Glomerular endothelial cell (primary cell): ENCODE measurements at places on chromosomes 4 and X. TPM values are rescaled to one million over a fixed set of nuclear protein-coding genes. Genes with fewer than 3 reads are reported as not detected.

GRCh38 chr4:156913234-156913633, 58.4 kb downstream of the PDGFC start:
- no peak for DNase-seq

- no peak for DNase-seq
Measured at GRCh38 chr4:184644553-184645307, 4.5 kb downstream of the CASP3 start.

DNA sequence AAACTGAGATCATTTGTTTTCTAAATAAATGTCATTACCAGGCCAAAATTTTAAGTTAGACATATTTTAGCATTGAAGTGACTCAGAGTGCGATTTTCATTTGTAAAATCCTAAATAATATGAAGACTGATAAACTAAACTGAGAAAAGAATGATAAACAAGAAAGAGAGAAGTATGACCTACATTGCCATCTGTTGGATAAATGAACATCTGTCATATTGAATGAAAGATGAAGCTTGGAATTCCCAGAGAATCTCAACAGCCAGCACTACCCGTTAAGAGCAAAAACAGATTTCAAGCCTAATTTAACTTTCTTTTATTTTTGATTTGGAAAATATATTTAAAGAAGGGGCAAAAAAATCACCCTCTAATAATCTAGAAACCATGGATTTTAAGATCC, 591.0 kb upstream of the ATOH1 start:
- DNase-seq: no peak

DNA sequence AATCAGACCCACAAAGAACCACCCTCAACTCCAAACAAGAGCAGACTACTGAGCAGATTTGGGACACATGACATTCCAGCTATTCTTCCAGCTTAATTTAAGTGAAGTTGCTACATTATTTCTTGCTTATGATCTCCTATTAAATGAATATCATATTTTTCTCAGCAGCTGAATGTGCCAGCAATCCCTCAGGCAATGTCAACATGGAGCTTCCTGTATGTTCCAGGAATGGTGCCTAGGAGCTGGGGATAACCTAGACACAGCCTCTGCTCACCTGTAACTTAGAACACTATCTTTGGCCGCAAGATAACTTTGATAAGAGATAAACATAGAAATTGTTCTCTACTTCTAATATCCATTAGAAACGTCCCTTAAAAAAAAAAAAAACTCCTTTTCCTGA, 274.4 kb upstream of the RASGEF1B start:
- no peak for DNase-seq

Gene SLITRK4
- total RNA-seq: 3.4 and 4.3 TPM in 2 replicates

DNA sequence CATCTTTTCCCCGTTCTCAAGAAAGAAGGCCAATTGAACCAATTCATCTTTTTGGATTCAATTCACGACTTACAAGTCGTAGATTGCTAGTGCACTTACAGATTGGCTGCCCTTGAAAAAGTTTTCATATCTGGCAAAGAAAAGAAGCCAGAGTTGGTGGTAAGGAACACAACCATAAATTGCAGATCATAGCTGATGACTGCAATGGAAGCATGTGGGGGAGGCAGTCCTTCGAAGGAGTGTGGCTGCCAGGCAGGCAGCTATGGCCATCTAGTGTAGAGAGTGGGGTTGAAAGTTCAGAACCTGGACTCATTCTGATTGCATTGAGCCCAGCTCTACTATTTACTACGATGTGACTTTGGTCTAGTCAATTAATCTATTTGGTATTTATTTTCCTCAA, 4.5 kb downstream of the GPM6A start:
- no peak for DNase-seq

DNA sequence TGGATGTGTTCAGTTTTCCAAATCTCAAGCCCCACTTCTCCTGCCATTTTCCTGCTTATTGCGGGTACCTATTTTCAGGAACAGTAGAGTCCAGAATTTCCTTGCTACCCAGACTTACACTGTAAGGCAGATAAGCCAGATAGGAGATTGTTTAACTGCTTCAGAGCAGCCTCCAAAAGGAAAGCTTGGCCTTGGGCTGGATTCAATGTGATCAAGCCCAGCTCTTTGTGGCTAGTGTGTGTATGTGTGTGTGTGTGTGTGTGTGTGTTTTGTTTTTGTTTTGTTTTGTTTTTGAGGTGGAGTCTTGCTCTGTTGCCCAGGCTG, 34.0 kb downstream of the RNF175 start:
- DNase-seq: no peak

DNA sequence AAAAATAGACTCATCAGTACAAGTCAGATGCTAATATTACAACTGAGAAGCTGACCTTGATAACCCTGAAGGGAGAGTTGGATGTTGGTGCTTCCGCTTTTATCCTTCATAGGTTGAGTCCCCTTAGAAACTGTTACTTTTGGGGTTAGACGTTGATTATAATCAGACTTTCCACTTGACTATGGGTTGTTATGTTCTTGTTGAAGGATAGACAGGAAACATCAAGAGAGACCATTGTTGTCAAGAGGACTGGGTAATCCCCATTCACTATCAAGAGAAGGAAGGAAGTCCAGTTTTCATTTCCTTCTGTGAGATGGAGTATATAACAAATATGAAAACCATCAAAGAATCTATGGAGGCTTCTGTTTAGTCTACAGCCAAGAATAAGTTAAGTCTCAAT, 229.9 kb upstream of the AFF2 start:
- DNase-seq: no peak

GRCh38 chr4:87236861-87237260, 16.4 kb upstream of the KLHL8 start:
- no peak for DNase-seq

- DNase-seq: no peak
Measured at GRCh38 chrX:101347859-101348451, 587 bp downstream of the TIMM8A start.

DNA sequence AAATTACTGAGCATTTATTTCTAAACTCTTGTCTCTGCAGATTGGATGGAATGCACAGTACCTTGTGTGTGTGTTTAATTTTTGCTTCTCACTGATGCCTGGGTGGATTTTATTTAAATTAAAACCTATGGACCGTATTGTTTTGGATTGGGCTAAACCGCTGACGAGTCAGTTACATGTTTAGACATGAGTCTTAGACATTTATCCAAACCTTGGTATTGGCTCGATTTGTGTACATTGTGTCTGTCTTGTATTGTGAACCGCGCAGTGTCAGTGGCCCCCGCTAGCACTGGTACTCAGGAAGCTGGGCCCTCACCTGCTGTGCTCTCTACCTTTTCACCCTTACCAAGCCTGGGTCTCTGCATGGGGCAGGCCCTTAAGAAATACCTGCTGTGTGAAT, 40.8 kb upstream of the TADA2B start:
- DNase-seq: no peak

- no peak for DNase-seq
Measured at GRCh38 chr4:19748519-19749479, 502.9 kb upstream of the SLIT2 start.

- no peak for DNase-seq
Measured at GRCh38 chr4:86957215-86957614, 22.4 kb downstream of the AFF1 start.

Gene GIMD1
- not detected in 2 replicates for total RNA-seq

DNA sequence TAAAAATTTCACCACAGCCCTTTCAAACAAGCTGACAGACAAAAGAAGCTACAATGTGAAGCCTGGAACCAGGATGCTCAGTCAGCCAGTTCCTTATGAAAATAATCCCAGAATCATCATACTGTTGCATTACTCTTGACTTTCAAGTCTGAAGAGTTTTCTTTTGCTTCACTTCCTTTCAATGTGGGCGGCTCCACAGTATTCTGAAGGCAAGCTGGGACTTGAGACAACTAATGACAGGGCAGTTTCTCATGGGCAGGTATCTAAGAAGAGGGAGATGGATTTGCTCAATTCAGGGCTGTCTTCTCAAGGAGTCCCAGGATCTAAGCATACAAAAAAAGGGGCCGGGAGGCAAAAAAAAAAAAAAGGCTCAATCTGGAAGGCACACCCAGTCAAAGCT, 173.4 kb downstream of the PAPSS1 start:
- DNase-seq: no peak

- no peak for DNase-seq
Measured at GRCh38 chrX:96715481-96715880, 30.8 kb downstream of the DIAPH2 start.

GRCh38 chr4:64584125-64584524, 174.9 kb upstream of the TECRL start:
- no peak for DNase-seq

- DNase-seq: no peak
Measured at GRCh38 chr4:76313547-76313946, 7.0 kb downstream of the STBD1 start.

DNA sequence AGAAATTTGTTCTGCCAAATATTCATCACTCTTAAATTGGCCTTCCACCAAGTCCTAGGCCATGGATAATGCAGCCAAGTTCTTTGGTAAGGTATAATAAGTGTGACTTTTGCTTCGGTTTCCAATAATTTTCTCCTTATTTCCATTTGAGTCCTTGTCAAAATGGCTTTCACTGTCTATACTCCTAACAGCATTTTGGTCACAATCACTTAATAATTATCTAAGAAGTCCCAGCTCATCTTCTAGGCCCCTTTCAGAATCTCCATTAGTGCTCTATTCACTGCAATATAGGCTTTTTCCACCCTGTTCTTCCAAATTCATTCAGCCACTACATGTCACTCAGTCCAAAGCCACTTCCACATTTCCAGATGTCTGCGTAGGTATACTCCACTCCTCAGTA, 51.0 kb upstream of the SPIN4 start:
- no peak for DNase-seq

Gene CLTRN
- total RNA-seq: 0.12 and 2.1 TPM in 2 replicates

- DNase-seq: peak; percentile 36
Measured at GRCh38 chr4:185039508-185040273, 21.4 kb downstream of the HELT start.

- DNase-seq: no peak
Measured at GRCh38 chr4:1291091-1291490, 1.4 kb downstream of the MAEA start.

Gene ETNPPL
- total RNA-seq: not detected in 2 replicates

GRCh38 chr4:89270792-89271191, 36.8 kb downstream of the GPRIN3 start:
- no peak for DNase-seq

GRCh38 chr4:86569103-86569870, 24.8 kb upstream of the PTPN13 start:
- DNase-seq: no peak

DNA sequence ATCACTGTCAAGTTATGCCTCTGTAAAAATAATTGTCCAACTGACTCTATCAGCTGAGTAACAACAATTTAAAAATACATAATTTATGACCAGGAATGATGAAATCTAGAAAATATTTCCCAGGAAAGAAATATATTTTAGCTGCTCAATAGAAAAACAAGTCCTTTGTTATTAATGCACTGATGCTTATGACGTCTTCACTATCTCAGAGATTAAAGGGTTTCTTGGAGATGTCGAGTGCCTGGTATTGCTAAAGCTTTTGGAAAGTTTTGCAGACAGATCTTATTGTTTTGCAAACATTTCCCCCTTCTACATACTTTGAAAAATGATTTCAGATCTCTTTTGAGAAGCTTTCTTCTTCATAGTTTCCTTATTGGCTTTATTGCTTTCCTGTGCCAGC, 154.6 kb upstream of the RPS6KA3 start:
- DNase-seq: no peak

GRCh38 chrX:138128027-138128671, 562.2 kb downstream of the ZIC3 start:
- no peak for DNase-seq

- no peak for DNase-seq
Measured at GRCh38 chrX:70552130-70552704, 107.6 kb downstream of the DLG3 start.

DNA sequence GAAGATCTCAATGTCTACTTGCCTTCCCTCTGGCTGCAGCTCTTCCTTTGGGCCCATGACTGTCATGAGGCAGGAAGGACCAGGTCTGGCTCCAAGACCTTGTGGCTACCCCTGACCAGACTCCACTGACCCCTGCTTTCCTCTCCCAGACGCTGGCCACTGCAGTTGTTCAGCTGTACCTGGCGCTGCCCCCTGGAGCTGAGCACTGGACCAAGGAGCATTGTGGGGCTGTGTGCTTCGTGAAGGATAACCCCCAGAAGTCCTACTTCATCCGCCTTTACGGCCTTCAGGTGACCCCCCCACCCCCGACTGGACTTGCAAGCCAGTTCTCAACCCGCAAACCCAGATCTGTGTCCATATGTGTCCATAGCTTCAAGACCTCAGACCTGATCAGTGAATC, 535 bp downstream of the WAS start:
- DNase-seq: no peak

Gene IL21
- total RNA-seq: not detected in 2 replicates

DNA sequence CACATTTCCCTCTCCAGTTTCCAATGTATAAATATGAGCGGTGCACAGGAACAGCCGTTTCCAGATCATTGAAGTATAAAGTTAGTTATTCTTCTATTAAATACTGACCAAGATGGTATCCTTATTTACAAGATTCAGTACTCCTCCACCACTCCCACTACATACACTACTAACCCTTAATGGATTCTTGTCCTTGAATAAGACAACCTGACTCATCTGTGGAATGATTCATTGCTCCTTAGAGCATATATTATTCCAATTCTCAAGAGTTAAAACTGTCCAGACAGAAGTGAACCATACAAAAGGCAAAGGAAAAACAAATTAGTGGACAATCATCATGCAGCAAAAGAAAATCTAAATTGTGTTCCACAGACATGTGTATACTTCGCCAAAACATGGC, 373.3 kb downstream of the IDS start:
- no peak for DNase-seq

- no peak for DNase-seq
Measured at GRCh38 chr4:99845708-99846469, 29.3 kb downstream of the DAPP1 start.

GRCh38 chr4:36386691-36387090, 105.3 kb downstream of the DTHD1 start:
- no peak for DNase-seq

DNA sequence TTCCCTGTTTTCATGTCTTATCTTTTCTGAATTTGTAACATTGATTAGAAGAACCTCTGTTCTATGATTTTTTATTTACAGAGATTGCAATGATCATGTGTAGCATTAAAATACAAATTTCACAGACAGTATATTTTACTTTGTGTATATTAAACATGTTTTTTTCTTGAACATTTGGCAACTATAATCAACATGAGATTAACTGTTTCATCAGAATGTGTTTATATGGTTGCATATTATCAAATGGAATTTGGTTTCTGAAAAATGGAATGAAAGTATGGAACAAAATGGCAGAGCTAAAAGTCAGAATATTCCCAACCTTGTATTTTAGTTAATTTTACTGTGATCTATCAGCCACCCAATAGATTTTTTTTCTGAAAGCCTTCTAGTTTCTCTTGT, 19.9 kb downstream of the ARSJ start:
- DNase-seq: no peak
